ENCODE measurements at places on chromosomes 7 and 10.

DNA sequence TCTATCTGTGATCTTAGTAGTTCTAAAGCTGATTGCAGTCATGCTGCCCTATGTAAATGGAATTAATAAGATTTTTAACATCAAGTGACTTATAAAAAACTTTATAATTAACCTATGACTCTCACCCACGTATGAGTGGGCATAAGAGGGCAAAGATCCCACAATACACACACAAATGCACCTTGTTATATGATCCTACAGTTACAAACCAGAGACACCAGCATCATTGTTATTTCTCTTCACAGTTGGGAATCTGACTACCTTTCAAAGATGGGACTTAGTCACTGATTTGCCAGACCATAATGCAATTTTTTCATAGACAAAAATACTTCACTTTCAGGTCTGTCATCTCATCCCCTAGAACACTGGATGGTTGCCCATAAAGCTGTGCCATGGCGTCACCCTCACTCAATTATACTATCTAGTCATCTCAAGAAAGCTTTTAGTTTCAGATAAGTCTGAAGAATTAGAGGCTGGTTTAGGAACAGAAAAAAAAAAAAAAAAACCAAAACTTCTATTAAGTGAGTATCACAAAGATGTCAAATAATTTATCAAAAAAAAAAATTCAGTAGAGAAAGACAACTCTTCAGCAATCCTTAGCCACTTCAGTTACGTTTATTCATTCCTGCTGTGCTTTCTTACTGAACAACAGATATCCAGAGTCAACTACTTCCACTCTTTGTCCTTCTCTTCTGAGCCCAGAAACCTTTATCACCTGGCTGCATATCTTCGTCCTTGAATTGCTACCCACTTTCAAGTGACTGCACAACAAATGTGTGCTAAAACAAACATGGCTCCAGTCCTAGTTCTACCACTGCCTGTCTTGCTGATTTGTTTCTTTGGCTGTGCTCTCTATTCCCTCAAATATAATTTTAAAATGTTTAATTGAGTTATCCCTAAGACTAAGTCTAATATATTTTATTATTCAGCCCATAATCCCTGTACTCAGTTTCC lies 175.0 kb upstream of the CHRM2 start:
- no peak for DNase-seq

- DNase-seq: peak; percentile 63
These were observed 120.1 kb downstream of the ARHGAP12 start for GRCh38 chr10:31808258-31809218.

DNA sequence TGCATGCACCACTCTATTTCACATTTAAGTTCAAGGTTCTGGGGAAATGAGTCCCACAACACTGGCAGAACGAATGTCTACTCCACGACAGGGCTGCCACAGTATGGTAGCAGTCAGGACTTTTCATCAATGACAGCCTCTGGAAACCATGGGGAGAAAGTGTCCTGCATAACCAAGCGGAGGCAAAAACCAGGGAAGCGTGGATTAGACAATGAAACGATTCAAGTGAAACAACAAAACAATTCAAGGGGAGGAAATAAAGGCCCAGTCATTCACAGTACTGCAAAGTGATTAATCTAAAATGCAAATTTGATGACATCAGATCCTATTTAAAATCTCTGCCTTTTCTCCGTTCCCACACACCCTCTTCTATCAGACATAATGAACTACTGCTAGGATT lies 168.2 kb downstream of the DPY19L1 start:
- DNase-seq: no peak

DNA sequence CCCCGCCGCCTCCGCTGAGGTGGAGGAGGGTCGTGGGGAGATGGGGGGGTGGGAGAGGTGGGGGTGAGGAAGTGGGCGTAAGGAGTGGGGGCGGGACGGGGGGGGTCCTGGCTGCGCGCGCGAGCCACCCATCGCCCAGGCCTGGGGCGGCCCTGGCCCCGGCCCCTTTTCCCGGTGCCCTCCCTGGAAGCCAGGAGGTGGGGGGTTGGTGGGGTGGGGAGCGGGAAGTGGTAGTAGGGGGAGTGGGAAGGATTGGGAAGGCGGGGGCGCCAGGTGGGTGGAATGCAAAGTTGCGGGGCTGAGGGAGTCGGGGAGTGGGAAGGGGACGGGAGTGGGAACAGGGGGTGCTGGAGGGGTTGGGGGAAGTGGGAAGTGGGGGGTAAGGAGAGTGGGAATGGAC lies 319 bp upstream of the MMD2 start:
- DNase-seq: no peak

DNA sequence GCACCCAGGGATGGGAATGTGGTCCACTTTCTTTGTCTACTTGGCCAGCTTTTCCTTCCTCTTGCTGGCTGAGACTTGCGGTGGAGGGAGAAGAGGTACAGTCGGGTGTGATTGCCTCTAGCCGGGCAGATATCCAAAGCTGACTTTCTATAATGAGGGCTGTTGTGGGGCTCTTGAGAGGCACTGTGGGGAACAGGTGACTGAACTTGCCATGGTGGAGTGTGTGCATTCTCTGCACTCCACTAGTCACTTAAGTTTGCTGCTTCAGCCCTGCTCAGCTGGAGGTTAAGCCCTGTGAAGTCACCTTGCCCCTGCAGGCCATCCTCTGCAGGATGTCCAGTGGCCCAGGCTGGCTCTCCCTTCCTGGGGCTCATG lies 116.6 kb downstream of the AOAH start:
- DNase-seq: no peak

- DNase-seq: no peak
These were observed 19.1 kb downstream of the PLCE1 start for GRCh38 chr10:94012834-94013233.

DNA sequence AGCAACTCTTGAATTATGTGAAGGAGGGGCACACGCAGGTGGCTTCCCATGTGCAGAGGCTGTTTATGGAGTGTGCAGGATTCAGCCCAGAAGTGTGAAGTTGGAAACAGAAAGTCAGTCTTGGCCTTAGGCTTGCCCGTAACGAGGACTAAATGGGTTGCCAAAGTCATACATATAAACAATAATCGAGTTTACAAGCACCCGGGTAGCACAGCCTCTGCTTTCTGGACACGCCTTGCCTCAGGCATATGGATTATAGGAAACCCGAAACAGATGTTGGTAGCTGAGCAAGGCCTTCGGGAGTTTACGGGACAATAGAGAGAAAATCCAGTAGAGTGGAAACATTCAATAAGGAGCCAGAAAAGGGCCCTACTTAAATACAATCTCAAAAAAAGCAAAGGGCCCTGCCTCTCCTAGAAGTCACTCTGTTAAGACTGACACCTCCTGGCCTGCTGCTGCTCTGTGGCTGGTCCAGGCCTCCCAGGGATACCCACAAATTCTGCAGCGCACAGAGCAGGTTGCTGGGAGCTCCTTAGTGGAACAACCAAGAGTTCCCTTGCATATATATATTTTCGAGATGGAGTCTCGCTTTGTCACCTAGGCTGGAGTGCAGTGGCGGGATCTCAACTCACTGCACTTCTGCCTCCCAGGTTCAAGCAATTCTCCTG lies 48.5 kb downstream of the SMKR1 start:
- DNase-seq: no peak

DNA sequence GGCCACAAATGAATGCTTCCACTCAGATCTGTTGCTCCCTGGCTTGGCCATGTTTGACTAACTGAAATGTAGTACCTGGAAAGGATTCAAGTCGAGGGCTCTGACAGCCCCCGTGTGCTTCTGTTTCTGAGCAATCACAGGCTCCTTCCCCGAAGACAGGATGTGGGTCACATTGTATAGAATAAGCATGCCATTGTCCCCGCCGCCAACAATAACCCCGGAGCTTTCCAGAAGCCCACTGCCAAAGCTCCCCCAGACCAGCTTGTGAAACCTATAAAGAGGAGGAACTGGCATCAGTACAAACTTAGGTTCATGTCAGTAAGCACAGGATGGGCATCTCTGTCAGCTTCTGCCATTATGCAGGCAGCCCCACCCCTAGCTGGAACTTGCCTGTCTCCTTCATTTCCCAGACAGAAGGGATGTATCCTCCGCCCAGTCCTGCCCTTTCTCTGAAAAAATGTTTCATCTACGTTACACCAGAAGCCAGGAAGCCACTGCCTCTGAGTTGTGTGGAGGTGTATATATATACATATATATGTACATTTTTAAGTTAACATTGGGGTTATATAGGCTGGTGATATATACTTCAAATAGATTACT lies 10.3 kb downstream of the SEC31B start:
- peak; percentile 90 for DNase-seq

DNA sequence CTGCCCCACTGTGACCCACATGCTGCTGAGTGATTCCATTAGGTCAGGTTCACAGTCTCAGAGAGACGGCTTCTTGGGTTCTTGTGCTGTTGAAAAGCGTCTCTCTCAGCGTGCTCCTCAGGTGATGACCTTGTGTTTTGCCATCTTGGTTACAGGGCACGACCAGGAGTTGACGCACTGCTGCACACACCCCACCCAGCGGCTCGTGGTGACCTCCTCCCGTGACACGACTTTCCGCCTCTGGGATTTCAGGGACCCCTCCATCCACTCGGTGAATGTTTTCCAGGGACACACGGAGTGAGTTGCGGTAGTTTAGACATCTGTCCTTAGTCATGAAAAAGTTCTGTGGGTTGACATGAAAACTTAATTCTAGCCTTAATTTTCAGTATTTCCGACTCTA lies 48.8 kb downstream of the WDR37 start:
- DNase-seq: no peak

DNA sequence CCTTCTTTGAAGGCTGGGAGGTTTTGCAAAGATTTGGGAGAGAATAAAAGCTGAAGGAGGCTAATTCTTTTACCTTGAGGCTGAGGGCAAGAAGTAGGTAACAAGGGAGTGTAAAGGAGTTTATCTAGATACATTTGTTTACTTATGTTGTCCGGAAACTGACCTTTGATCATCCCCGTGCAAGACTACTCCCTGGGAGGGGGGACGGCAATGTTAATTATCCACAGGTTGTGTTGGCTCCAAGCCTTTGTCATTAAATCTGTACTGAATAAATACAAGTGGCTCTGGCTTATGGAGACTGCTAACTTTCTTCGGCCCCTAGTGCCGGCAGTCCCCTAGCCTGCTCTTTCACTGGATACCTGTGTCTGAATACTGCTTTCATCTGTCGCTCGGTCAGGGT lies 1250.6 kb upstream of the LRRTM3 start:
- no peak for DNase-seq

GRCh38 chr7:43295429-43295828 lies 183.0 kb downstream of the HECW1 start:
- DNase-seq: no peak

- DNase-seq: no peak
These were observed 81.9 kb upstream of the DNAAF5 start for GRCh38 chr7:644381-645305.

GRCh38 chr7:24924375-24924774 lies 55.6 kb downstream of the OSBPL3 start:
- DNase-seq: peak; percentile 74
